Kidney capillary endothelial cell (primary cell): ENCODE measurements at places on chromosomes 6 and 20.

GRCh38 chr6:30719356-30719755 lies 796 bp upstream of the TUBB start:
- peak; percentile 54 for DNase-seq

DNA sequence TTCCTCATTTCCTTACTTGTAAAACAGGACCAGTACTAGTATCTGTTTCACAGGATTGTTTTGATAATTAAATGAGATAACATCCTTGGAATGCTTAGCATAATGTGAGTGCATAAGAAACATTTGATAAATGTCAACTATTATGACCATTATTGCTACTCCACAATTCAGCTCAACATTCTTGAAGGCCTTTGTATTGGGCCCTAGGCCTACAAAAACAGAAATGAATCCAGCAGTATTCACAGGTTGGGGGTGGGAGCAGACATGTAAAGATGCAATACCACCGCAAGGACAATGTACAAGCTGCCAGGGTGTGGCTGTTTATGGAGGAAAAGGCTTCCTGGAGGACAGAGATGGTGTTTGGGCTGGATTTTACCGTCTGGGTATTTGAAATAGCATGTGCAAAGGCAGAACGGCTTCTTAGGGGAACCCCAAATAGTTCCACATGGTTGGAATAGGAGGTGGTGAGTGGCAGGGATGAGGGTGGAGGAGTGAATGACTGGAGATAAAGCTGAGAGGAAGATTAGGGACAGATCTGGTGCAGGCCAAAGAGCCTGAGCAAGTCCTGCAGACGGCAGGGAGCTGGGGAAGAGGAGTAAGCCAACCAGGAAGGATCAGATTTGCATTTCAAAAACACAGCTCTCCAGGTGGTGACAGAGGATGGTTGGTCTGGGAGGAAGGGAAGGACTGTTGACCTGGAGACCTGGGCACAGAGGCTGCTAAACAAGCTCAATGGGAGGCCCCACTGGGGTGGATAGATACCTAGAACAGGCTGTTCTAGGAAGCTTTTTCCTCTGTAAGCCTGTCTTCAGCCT lies 57.0 kb upstream of the EPB41L1 start:
- no peak for DNase-seq

GRCh38 chr6:43489277-43490072 lies 12.1 kb downstream of the TJAP1 start:
- no peak for DNase-seq

GRCh38 chr6:103042336-103042735 lies 1648.8 kb downstream of the GRIK2 start:
- no peak for DNase-seq

DNA sequence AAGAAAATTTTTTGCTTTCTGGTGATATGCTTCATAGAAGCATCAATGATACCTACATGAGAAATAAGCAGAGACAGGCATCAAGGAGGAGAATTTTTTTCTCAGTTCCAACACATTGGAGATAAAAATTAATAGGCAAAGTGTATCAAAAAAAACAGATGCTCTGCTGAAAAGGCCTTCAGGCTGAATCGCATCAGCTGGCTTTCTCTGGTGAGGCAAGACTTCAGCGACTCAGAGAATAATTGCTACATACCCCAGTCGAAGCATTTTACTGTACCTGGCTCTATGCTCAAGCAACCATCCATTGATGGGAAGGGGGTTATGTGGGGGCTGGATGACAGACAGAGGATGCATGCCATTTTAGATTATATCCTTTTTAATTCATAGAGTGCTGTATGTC lies 415.1 kb downstream of the TFAP2A start:
- no peak for DNase-seq

DNA sequence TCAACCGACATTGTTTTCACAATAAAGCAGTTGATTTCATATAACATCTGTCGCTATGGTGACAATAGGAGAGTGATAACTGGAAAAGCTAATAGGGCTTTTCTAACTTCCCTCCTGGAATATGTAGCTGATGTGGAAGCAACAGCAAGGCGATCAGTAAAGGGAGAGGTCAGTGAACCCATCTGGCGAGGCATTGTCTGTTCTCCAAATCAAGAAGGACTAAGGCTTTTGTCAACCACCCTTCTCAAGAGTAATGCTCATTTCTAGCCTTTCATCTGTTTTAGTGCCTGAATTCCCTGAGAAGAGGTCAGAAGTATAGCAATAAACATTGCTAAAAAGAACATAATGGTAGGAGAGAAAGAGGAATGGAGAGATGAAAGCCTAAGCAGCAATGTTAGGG lies 201.3 kb downstream of the AKAP7 start:
- no peak for DNase-seq

DNA sequence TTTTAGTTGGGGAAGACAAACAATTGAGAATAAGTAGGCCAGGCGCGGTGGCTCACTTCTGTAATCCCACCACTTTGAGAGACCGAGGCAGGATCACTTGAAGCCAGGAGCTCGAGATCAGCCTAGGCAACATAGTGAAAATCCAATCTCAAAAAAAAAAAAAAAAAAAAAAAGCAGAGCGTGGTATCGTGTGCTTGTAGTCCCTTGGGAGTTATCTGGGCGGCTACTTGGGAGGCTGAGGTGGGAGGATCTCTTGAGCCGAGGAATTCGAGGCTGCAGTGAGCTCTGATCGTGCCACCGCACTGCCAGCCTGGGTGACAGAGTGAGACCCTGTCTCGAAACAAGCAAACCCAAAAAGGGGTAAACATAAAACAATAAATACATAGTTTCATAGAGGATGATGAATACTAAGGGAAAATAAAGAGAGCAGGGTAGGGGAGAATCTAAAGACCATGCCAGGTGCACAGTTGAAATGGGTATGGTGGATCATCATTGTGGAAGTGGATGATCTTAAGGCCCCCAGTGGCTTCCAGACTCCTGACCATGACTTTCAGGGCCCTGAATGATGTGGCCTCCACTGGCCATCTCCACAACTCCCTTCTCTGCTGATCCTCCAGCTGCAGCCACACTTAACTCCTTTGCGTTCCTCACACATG lies 947 bp downstream of the POFUT1 start:
- no peak for DNase-seq

GRCh38 chr6:91715171-91715805 lies 1128.4 kb upstream of the MAP3K7 start:
- no peak for DNase-seq

DNA sequence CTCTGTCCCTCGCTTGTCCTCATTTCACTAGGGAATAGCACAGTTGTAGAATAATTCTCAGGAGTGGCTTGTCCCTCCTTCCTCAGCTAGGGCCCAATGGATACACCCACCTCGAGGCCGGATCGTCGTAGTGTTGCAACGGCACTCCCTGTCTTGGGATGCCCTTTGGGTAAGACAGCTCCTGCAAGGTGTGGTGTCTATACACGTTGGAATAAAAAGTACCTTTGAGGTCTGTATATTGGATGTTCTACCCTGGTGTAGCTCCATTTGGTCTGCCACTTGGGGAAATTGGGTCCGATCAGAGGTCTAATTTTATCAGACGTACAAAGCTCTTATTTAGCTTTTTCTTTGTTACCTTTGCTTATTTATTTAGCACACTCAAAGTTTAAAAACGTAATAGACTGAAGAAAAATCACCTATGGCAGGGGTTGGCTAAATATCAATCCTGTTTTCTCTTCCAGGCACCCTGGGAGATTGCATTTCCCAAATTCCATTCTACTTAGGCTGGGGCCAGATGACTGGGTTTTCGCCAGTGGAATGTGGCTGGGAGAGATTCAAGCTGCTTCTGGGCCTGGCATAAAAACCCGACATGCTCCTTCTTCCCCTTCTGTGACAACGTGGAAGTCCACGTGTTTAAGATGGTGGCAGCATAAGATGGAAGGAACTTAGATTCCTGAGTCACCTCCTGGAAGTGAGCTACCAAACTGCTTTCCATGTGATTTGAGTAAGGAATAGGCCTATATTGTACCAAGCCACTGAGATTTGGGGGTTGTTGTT lies 82.3 kb upstream of the CD83 start:
- no peak for DNase-seq

DNA sequence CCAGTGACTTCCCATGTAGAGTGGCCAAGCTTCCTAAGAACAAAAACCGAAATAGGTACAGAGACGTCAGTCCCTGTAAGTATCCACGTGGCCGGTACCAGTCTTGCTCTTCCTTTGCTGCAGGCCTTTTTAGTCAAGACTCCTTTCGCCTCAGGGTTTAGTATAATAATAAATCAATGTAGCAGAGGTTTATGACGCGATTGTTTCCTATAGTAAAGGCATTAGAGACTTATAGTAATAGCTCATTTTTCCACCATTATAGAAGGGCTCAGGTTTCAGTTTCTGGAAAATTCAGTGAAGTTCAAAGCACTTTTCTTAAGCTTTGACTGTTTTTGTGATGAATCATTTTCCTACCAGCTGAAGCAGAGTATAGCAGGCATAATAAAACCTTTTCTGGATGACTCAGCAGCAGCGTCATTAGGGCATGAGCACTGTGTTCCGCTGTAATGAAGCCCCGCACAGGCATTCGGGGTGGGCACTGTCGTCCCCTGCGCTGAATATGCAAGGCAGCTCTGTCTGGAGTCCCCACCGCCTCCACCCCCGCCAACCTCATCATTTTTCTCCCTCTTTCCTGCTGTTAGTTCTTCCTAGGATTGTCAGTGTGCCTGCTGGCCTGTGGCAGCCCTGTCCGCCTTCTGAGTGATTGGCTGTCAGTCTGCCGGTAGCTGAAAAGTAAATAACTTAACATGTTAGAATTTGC lies 51.3 kb downstream of the PTPN1 start:
- peak; percentile 93 for DNase-seq

GRCh38 chr6:1242446-1242845 lies 69.5 kb upstream of the FOXQ1 start:
- no peak for DNase-seq

DNA sequence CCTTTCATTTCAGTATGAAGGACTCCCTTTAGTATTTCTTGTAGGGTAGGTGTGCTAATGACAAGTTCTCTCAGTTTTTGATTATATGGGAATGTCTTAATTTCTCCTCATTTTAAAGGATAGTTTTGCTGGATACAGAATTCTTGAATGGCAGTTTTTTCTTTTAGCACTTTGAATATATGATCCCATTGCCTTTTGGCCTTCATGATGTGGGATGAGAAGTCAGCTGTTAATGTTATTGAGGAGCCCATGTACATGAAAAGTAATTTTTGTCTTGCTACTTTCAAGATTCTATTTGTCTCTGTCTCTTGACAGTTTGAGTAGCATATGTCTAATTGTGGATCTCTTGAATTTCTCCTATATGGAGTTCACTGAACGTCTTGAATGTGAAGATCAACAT lies 30.9 kb downstream of the RSPH3 start:
- no peak for DNase-seq

- DNase-seq: peak; percentile 7
Observed at GRCh38 chr6:12791371-12791770, 74.8 kb downstream of the PHACTR1 start.

- DNase-seq: no peak
Observed at GRCh38 chr20:17499041-17499440, 32.1 kb downstream of the BFSP1 start.

DNA sequence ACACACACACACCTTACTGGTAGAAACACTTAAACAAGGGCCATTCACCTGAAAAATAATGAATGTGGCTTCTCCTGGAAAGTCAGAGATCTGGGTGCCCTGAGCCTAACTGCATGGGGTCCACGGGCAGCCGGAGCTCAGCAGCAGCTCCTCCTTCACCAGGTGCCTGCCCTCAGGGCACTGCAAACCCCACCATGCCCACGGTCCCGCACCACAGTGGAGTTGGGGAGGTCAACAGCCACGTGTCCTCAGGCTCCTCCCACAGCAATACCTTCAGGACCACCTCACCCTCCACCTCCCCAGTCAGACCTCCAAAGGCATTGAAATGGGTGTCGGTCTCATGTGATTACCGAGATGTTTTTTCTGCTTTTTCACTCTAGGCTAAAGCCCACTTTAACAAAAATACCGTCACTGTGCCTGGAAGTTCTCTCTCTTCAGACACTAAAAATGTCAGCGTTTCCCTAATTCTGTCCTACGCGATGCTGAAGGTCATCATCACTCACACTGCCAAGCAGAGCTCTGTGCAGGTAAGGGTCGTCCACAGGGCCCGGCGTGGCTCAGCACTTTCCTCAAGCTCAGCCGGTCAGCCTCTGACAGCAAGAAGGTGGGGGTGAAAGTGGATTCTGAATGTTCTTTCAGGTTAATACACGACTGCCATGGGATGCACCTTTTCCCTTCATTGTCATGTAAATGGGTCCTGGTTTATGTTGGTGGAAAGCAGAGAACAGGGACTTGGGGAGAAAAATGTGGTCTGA lies 48.9 kb downstream of the CDK5RAP1 start:
- DNase-seq: no peak
